ENCODE measurements at places on chromosomes 3 and 15.
A peak's percentile ranks its signal among the peaks of the same experiment; 100 is the strongest.

- no peak for DNase-seq
These were observed 8.1 kb downstream of the WDR82 start for GRCh38 chr3:52270252-52270754.

GRCh38 chr3:115652738-115653137, 29.4 kb downstream of the GAP43 start:
- no peak for DNase-seq

GRCh38 chr3:65824166-65824565, 214.6 kb downstream of the MAGI1 start:
- no peak for DNase-seq

GRCh38 chr3:132083583-132084279, 48.9 kb upstream of the CPNE4 start:
- DNase-seq = no peak

DNA sequence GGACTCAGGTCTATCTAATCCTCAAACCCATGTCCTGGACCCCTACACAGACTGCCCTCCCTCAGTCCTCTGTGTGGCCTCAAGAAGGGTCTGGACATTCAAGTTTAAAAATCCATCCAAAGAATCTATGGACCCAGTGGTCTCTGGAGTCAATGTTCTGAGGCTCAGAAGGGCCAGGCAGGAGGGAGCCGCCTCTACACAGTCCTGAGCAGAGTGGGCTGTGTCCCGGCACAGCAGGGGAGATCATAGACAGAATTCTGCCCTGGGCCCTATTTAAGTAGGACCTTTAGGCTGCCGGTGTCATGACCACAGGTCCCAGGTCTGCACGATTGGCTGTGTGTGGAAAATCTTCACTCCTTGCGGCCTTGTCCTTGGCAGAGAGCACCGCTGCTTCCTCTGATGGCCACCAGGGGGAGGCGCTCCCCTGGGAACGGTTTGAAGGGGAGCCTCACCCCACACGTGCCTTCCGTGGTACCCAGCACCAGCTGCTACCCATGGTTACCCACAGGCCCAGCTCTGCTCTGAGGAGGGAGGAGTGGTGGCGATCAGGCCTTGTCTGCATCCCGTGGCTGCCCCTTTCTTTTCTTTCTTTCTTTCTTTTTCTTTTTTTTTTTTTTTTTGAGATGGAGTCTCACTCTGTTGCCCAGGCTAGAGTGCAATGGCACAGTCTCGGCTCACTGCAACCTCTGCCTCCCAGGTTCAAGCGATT, 37.9 kb downstream of the CHRD start:
- DNase-seq = peak; percentile 31

DNA sequence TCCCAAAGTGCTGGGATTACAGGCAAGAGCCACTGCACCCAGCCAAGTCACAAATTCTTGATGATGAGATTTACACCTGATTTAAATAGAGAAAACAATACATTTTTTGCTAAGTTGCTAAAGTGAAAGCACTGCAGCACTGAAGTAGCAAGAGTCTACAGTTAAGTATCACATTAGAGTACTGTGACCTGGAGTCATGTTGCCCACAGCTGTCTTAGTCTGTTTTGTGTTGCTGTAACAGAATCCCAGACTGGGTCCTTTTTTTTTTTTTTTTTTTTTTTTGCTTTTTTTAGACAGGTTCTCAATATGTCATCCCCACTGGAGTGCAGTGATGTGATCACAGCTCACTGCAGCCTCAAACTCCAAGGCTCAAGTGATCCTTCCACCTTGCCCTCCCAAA, 23.2 kb upstream of the GNB4 start:
- no peak for DNase-seq

- DNase-seq = no peak
These were observed 758 bp downstream of the SELENOK start for GRCh38 chr3:53890726-53891475.

GRCh38 chr15:70266412-70267121, 168.8 kb upstream of the TLE3 start:
- no peak for DNase-seq

DNA sequence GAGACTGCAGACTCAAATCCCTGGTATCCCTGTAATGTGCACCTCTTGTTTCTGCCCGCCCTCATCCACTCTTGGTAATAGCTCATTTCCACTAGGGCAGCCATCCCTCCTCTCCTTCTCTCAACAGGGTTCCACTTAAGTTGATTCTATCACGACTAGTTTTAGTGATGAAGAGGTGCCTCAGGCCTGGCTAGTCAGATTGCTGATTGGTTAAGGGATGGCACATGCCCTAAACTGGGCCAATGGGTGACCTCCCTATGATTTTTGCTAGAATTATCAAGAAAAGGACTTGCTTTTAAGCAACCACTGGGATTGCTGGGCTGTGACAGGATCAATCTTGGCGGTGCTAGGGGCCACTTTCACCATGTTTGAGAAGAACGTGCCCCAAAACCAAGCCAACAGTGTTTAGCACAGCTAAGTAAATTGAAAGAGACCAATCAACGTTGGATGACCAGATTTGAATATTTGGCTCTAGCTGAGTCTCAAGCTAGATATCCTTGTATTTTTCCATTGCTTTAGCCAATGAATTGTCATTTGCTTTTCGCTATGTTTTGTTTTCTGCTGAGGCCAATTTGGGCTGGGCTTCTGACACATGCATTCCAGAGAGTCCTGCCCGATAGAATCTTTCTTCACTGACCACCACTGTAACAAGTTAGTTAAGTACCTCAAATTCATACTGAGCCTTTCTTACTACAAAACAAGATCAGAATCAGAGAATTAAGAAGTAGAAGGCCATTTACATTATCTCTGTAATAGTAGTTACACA, 131.0 kb downstream of the PDZRN3 start:
- no peak for DNase-seq

GRCh38 chr15:62853841-62854225, 188.7 kb upstream of the TPM1 start:
- DNase-seq = no peak

DNA sequence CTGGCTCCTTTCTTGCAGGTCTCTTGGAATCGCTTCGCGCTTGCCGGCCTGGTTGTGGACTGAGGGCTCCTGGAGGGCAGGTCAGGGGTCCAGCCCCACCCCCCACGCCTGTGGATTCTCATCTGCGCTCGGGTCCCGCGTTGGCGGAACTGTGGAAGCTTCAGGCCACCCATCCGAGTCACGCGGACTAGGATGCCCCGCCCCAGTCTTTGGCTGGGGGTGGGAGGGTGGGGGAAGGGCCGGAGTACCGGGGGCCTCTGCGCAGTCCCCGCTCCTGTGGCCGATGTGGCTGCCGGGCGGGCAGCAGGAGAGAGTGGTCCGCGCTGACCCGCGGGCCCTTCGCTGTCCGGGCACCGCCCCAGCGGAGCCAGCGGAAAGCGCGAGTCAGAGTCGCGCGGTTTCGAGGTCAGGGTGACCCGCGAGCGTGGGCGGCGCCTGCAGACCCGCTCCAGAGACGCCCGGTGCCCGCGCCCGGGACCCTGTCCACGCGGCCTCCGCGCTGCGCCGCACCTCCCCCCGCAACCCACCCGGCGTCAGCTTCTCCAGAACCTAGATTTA, 114.2 kb downstream of the KLF13 start:
- no peak for DNase-seq

All from fibroblast of skin of left quadriceps (primary cell).